Stimulated activated CD4-positive, alpha-beta T cell treated with anti-CD3 and anti-CD28 coated beads, Interleukin-1b, Interleukin-23, amount 100 ng/mL, for 48 hours (primary cell): ENCODE measurements at places on chromosomes 6 and 20.

- DNase-seq = no peak
Measured at GRCh38 chr6:122717350-122717749, 62.2 kb upstream of the FABP7 start.

GRCh38 chr6:116672306-116672705 lies 3.7 kb upstream of the ZUP1 start:
- DNase-seq = no peak

DNA sequence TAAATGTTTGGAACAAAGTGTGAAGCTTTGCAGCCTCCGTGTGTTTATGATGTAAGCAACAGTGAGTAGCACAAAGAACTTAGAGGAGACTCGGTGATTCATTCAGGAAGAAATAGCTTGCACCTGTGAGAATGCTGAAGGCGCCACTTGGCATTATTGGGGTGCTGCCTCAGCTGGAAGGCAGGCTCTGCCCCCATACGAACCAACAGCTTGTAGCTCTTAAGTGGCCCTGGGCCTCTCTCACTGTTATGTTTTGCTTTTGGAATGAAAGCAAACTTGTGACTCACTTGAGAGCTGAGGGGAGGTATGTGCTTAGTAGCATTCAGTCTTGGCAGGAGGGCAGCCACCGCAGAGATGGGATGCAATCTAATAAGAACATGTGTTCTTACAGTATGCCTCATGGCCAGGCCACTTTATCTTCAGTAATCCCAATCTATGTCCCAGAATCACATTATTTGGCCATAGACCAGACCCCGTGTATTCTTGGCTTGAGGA lies 310.7 kb downstream of the EYA4 start:
- DNase-seq = no peak

DNA sequence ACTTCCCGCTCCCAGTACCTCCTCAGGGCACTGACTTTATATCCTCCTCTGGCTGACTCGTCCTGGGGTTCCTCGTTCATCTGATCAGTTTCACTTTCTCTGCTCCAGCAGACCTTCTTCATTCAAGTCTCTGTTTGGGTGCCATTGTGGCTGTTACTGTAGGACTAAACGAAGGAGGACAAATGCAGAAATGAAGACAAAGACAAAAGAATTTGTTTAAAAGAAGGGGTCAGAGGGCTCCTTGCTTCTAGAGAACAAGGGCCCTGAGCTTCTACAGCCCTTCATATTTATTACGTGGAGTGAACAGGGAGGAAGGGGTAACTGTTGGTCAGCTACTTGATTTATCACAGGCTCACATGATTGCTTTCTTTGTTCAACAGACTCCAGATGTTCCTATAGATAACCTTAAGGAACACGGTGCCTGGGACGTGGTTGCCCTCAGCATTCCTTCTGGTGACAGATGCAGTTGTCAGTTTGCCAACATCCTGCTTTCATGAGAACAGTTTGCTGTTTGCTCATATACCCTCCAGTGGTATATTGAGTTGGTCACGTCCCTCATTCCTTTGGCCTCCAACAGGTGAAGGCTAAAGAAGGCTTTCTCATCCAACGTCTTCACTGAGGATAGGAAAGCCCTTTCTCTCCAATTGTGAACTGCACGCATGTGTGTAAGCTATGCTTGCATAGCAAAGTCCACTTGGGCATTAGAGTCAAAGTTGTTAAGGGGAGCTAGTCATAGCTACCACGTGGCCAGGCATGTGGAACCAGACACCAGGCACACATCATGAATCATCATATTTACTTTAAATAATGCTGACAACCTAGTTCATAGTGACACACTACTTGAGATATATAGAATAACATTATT lies 69.1 kb upstream of the BTN3A2 start:
- no peak for DNase-seq

- no peak for DNase-seq
Measured at GRCh38 chr6:84500726-84501125, 263.7 kb downstream of the TBX18 start.

DNA sequence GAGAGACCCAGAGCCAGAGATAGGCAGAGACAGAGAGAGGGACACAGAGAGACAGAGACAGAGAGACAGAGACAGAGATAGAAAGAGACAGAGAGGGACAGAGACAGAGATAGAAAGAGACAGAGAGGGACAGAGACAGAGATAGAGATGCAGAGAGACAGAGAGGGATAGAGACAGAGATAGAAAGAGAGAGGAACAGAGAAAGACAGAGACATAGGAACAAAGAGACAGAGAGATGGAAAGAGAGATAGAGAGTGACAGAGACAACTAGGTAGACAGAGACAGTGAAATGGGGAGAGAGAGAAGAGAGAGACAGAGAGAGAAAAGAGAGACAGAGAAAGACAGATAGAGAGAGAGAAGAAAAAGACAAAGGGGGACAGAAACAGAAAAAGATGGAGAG lies 165.4 kb upstream of the FOXQ1 start:
- no peak for DNase-seq

DNA sequence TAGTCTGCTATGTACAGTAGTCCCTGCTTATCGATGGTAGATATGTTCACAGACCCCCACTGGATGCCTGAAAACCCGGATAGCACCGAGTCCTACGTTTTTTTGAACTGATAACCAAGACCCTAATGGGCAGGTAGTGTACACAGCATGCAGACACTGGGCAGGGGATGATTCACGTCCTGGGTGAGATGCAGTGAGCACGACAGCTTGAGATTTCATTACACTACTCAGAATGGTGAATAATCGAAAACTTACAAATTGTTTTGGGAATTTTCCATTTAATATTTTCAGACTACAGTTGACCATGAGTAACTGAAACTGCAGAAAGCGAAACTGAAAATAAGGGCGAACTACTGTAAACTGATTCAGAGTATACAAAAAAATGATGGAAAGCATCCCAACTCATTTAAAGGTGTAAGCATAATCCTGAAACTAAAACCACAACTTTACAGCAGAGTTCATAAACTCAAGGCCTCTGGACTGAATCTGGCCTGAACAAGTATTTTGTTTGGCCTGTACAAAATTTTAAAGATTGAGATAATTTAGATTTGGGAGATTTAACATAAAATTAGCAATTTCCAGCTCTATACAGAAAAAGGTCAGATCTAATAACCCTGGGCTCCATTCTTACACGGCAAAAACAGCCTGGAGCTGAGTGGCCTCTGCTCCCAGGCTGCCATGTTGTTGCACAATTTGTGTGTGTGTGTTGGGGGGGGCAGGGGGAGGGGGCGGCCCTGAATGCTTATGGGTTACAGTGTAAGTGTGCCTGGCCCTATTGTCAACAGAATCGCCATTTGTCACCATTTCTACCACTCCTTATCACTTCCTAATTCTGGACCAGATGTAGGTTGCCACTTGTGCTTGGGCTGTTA lies 34.9 kb downstream of the RNF24 start:
- DNase-seq = peak; percentile 43

DNA sequence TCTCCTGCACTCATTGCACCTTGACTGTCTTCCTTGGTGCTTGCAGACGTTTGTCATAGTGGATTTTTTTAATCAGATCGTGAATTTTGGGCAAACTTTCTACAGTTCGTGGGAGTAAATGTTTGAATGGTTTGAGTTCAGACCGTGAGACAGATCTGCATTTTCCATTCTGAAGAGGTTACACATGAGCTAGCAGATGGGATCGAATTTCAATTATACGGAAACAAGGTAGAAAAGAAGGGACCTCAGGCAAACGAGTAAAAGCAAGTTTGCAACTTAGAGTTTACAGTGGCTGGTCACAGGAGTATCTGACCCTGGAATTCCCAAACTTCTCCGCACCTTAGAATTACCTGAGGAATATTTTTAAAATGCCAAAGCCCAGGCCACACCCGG lies 17.2 kb upstream of the NCR2 start:
- no peak for DNase-seq

DNA sequence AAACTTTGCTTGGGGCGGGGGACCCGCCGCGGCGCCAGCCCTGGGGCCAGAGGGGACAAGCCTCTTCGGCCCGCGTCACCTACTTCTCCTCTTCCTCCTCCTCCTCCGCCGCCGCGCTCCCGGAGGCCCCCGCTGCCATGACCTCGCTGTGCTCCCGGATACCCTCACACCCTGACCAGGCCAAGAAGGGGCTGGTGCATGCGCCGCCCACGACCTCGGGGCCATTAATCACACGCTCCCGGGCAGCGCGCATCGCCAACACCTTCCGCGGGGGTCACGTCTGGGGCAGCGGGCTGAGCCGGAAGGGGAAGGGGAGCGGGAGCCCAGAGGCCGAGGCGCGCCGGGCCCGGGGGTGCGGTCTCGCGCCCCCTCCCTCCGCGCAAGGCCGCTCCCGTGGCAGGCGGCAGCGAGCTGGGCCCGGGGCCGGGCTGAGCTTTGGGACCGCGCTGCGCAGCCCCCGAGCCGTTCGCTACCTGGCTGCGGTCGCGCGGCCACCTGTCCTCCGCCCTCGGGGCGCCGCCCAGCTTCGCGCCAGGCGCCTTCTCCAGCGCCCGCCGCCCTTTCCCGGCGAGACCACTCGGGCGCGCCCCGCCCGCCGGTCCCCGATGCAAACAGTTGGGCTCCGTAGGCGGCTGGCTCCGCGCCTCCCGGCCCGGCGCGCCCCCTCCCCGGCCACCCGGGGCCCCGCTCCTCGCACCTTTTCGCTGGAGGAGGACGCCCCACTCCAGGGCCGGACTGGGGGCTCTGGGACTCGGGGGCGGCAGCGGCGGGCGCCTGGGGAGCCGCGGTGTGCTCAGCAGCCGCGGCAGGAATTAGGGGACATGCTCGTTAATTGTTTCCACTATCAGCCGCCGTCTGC lies 575 bp upstream of the CNR1 start:
- no peak for DNase-seq

- no peak for DNase-seq
Measured at GRCh38 chr20:49825521-49826033, 12.9 kb downstream of the SLC9A8 start.

- peak; percentile 76 for DNase-seq
Measured at GRCh38 chr20:63957004-63957689, 931 bp upstream of the UCKL1 start.
